ENCODE measurements at places on chromosomes 12 and 14.

- peak; percentile 53 for DNase-seq
Observed at GRCh38 chr12:6551063-6551461, 4.8 kb downstream of the IFFO1 start.

- DNase-seq, result no peak
Observed at GRCh38 chr12:5101686-5102085, 58.0 kb downstream of the KCNA5 start.

DNA sequence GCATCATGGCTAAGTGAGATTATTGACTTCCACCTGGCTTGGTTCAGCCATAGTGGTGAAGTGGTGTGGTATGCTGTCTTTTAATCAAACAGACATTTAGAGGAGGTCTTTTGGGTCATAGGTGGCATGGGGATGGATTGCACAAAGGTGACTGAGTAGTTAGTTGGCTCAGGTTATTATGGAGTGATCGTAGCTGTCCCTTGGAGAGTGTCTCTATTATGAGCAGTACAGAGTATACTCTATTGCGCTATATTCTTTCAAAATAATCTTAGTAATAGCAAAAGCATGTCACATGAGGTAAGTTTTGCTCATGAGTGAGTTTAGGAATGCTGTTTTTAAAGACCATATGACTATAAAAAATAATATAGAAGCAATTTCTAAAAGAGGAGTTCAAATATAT, 60.4 kb downstream of the RASSF8 start:
- DNase-seq, result no peak

GRCh38 chr12:97800561-97800960, 338.0 kb downstream of the RMST start:
- DNase-seq, result no peak

- DNase-seq, result no peak
Observed at GRCh38 chr12:68850390-68850789, 42.4 kb downstream of the MDM2 start.

DNA sequence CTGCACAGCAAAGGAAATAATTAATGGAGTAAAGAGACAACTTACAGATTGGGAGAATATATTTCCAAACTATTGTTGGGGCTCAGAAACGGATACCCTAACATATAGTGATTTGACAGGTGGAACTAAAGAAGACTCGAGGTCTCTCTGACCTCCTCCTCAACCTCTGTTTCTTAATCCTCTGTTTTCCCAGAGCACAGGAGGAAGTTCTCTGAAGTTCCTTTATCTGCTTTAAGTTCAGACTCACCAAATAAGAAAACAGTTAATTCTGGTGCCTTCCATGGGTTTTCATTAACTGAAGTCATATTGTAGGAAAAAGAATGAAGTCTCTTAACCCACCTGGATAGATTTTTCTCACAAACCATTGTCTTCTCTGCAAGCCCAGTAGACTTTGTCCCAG, 29.2 kb downstream of the CLEC2D start:
- no peak for DNase-seq

GRCh38 chr14:39113685-39114072, 444 bp upstream of the GEMIN2 start:
- DNase-seq, result no peak

DNA sequence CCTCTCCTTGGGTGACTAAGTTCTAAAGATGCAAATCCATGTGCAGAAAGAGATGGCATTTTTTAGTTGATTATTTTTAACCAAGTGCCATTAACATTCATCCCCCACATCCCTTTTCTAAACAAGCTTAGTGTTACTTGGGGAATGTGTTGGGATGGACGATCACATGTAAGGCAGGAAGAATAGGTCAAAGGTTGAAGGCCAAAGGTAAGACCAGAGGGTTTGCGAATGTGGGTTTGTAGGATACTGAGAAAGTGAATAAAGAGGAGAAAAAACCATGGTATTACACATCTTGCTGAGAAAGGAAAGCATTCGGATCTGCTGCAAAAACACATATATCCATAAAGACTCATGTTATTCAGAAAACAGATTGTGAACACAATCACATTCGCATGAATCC, 111.6 kb downstream of the GCH1 start:
- DNase-seq, result no peak

- DNase-seq, result no peak
Observed at GRCh38 chr14:35287431-35288013, 4.7 kb upstream of the PSMA6 start.

- DNase-seq, result no peak
Observed at GRCh38 chr12:122012184-122012583, 9.5 kb upstream of the BCL7A start.

DNA sequence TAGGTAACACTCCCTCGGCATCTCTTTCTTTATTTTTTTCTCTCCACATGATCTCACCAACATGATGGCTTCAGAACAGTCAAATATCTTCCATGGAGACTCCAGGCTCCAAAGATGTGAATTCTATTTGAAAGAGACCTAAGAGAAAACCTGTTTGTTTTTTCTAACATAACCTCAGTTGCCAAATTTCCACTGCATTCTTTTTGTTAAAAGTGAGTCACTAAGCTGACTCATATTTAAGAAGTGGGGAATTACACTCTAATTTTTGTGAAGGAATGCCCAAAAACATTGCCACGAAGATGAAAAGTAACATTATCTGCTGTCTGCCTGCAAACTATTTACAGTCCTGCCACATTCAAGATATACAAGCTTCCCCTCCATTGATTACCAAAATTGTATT, 1337.6 kb downstream of the LRFN5 start:
- DNase-seq, result no peak

DNA sequence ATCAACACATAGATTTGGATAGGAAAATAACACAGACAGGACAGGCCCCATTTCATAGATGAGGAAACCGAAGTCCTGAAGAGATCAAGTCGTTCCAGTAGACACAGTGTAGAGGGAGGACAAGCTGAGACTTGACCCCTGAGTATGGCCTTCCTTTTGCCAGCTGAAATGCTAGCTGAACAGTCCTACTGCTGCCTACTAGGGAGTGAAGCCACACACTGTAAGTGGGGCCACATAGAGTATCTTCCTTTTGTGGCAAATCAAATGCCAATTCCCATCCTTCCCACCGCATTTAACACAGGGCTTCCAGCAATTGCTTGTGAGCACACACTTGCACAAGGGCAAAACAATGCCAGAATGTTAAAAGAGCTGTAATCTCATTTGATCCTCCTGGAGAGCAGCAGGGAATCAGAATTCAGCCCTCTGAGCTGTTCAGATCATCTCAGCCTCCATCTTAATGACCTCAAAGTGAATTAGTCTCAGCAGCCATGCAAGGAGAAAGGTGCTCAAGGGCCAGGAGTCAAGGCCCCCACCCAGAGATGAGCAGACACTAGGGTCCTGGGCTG, 380.5 kb downstream of the EMP1 start:
- DNase-seq, result no peak

DNA sequence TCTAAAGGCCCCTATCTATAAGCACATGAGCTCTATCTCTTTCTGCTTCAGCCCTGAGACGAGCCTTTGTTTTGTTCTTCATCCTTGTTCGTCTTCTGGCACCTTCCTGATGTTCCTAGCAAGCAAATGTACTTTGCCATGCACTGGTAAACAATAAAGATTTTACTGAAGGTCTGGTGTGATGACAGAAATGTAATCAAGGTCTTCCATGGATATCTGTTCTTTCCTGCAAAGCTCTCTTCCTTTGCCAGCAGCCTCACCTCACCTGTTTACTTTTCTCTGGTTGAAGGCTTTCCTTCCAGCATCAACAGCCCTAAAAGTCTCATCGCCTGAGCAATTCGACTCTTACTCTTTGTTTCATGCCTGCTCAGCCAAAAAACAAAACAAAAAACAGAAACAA, 330.3 kb downstream of the PCNX1 start:
- DNase-seq, result no peak

DNA sequence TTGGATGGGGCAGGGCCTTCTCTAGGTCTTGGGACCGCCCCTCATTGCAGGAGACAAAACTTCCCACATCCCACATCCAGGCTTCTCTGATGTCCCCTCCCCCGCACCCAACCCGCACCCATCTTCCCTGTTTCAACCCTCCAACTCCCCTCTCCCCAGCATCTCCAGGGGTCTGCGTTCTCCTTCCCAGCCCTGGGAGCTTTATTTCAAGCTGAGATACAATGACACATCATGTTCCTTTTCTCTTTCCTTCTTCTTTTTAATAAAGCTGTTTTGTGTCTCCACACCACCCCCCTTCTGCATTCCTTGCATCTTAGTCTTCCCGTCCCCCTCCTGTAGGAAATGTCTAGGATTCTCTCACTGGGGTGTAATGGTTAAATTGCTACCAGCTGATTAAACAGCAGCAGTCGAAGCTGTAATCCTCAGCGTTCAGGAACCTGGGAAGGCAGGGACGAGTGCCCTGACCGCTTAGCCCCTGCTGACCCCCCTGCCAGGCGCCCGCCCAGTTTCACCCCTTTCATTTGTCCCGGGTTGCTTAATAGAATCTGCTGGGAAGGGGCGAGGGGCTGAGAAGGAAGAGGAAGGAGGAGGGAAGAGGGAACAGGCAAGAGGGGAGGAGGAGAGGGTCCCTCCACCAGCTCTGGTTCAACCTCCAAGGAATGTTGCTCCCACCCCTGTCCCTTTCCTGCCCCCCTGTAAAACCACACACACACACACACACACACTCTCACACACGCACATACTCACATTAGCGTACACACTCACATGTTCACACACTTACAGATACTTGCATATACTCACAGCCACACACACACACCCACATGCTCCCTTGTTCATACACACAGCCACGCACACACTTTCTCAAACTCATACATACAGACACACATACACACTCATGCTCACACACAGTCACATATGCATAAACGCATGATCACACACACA, 104.5 kb upstream of the MED13L start:
- DNase-seq, result no peak

- peak; percentile 53 for DNase-seq
Observed at GRCh38 chr12:113314121-113314529, 20.8 kb downstream of the SLC8B1 start.

DNA sequence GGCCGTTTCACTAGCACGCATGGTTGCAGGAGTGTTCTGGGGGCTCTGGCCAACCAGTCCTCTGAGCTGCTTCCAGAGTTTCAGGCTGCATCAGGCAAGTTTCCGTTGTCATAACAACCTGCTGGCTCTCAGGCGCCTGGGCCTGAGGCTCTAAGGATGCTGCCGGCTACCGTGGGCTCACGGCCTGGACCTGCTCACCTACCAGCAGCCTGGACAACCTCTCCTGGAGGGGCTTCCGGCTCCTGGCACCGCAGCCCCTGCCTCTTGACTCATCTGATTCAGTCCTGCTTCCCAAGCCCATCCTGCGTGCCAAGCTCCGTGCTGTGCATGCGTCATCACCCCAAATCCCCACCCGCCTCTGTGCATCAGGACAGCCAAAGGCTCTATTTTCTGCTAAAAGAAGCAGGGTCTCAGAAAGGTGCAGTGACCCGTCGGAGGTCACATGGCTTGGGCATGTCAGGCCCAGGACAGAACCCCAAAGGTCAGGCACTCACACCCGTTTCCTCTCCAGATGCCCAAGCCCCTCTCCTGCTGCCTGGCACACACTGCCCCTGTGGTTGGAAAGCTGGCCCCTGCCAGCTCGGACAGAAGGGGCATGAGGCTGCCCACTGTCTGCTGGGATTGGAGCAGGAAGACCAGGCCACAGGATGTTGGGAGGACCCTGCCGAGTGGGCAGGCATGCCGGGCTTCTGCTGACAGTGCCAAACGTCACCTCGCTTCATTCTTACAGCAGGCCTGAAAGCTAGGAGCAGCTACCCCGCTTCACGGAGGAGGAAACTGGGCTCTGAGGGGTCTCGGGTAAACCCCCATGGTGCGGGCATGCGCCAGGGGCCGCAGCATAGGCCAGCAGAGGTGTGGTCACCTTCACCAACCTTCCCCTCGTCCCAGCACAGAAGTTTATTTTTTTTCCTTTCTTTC, 5.7 kb downstream of the BEGAIN start:
- no peak for DNase-seq

- no peak for DNase-seq
Observed at GRCh38 chr14:96202441-96203094, 2.1 kb upstream of the BDKRB2 start.

GRCh38 chr14:64719601-64720000, 15.4 kb downstream of the PLEKHG3 start:
- DNase-seq, result no peak

DNA sequence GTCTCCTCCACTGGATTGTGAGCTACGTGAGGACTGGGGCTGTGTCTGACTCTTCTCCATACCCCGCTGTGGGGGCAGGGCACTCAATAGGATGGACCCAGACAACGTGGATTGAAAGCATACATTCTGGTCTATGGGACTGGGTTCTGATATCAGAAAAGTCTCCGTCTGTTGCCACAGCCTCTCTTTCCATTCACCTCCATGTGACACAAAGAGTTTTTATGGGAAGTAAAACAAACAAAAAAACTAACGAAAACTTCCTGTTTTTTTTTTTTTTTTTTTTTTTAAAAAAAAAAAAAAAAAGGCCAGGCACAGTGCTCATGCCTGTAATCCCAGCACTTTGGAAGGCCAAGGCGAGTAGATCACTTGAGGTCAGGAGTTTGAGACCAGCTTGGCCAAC, 44.7 kb downstream of the SLC8A3 start:
- DNase-seq, result no peak

- no peak for DNase-seq
Observed at GRCh38 chr14:103151270-103151945, 28.1 kb downstream of the TNFAIP2 start.

DNA sequence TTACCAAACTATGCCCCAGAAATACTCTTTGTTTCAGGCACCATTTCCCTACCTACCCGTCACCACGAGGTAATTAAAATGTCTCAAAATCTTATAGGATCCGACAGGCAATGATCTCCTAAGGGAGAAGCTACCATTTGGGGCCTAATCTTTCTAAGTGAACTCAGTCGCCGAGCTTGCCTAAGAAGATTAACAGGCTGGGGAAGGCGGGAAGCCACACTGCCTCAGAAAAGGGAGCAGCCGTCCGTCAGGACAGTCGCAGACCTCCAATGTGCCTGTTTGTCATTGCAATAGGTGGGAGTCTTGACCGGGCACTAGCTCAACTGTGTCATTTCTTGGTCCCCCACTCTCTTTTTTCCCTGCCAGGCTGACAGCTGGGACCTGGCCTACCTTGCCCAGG, 4.6 kb downstream of the TTC7B start:
- no peak for DNase-seq

All from caudate nucleus (tissue), 63 donors.